ENCODE measurements at places on chromosomes 6 and 20.

DNA sequence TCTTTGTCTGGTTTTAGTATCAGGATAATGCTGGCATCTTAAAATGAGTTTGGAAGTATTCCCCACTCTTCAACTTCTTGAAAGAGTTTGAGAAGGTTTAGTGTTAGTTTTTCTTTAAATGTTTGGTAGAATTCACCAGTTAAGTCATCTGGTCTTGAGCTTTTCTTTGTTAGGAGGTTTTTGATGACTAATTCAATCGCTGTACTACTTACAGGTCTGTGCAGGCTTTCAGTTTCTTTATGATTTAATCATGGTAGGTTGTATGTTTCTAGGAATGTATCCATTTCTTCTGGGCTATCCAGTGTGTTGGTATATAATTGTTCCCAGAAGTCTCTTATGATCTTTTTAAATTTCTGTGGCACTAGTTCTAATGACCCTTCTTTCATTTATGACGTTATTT lies 215.5 kb downstream of the LRFN2 start:
- no peak for DNase-seq

GRCh38 chr20:10674684-10675449 lies 1.1 kb upstream of the JAG1 start:
- DNase-seq = peak; percentile 58

- DNase-seq = no peak
These were observed 6.5 kb upstream of the DST start for GRCh38 chr6:56649053-56649769.

- DNase-seq = peak; percentile 30
These were observed at the start of gene SAMD10 for GRCh38 chr20:63979557-63980316. Gene SAMD10, minus strand, starts transcription at chr20:63979642. Its CDS starts 175 bp downstream, at chr20:63979467.

DNA sequence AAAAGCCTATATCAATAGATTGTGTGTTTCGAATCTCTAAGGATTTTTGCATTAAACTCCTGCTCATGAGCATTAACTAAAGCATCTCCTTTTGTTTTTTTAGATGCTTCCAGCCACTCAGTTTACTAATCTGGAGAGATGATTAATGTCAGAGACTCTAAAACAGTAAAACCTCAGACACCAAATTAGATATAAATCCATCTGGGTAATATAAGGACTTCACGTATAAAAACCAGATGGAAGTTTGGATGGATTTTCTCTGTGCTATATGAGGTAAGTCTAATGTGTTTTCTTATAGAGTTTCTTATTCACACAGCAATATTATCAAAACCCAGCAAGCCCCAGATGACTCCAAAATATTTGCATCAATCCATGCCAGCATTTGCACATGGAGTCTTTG lies 137.2 kb downstream of the SYNE1 start:
- no peak for DNase-seq

DNA sequence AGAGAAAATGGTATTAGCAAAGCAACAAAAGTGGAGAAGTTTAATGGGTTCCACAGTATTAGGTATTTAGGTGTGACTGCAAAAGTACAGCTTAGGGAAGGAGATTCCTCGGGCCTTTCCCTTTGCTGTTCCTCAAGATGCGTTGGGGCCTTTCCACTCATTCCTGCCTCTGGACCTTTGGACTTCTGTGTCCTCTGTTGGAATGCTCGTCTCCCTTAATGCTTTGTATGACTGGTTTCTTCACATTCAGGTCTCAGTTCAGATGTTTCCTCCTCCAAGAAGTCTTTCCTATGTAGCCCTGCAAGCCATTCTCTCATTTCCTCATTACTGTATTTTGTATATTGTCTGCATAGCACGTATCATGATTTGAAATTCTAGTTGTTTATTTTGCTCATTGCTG lies 39.6 kb downstream of the CTNNBL1 start:
- DNase-seq = no peak

DNA sequence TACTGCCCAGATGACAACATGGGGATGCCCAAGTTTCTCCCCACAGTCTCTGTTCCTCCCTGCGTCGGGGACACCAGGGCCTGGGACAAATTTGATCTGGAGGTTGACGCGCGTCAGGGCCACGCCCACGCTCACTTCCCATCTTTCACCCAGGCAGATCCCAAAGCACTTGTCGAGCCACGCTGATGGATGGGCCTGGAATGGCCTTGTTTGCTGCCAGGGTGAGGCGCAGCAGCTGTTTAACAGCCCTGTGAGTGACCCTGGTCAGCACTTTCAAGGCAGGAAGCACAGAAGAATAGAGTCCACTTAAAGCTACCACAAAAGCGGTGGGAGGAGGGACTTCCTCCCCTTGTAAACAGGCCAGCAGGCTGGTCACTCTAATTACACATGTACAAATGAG lies 324.7 kb upstream of the JARID2 start:
- no peak for DNase-seq

GRCh38 chr20:34705008-34705396 lies 858 bp downstream of the TP53INP2 start:
- peak; percentile 99 for DNase-seq

DNA sequence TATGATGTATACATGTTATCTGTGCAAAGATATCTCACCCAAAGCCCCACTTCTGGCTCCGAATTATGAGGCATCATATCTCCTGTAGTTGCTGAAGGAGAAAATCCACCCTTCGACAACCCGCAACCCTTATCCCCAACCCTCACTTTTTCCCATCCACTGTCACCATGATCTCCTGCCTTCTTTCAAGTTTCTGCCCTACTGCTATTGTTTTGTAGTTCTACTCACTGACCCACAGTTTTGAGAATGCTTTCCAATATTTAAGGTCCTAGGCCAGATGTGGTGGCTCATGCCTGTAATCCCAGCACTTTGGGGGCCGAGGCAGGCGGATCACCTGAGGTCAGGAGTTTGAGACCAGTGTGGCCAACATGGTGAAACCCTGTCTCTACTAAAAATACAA lies 22.2 kb downstream of the ADGRF1 start:
- DNase-seq = no peak

GRCh38 chr20:22815603-22816315 lies 219.4 kb upstream of the SSTR4 start:
- no peak for DNase-seq

GRCh38 chr6:126210398-126211075 lies 129.4 kb upstream of the CENPW start:
- DNase-seq = no peak

- DNase-seq = no peak
These were observed 54.5 kb upstream of the MRPS10 start for GRCh38 chr6:42271834-42272805.

DNA sequence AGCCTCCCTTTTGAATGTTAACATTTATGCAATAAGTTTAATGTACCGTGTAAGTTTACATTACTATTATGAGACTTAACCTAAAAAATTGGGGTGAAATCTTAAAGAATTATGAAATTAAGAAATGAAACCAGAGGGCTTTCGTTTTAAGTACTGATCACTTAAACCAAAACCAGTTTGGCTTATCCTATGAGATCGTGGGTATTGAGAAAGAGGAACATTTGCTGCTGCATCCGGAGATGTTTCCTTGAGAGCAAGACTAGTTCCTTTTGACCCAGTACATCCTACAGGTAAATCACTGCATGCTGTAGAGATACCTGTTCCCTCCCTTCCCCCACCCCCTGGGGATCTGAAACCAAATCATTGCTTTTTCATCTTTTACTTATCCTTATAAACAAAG lies 201.3 kb downstream of the ESR1 start:
- DNase-seq = no peak

- no peak for DNase-seq
These were observed 32.3 kb upstream of the HLA-A start for GRCh38 chr6:29909985-29910384.

- DNase-seq = no peak
These were observed 159.3 kb upstream of the MARCKS start for GRCh38 chr6:113697632-113698410.

DNA sequence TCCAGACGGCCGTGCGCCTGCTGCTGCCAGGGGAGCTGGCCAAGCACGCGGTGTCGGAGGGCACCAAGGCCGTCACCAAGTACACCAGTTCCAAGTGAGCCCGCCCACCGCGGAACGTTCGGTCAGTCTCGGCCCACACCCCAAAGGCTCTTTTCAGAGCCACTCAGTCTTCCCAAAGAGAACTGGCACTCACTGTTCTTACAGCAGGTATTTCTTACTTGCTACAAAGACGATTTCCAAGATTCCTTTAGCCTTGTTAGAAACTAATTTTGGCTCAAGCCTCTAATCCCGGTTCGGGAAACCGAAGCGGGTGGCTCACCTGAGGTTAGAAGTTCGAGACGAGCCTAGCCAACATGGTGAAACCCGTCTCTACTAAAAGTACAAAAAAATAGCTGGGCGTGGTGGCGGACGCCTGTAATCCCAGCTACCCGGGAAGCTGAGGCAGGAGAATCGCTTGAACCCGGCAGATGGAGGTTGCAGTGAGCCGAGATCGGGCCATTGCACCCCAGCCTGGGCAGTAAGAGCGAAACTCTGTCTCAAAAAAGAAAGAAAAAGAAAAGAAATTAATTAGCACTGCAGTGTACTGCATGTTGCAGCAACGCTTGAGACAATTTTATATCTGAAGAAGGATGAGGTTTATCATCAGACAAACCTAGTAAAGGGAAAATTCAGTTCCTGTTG lies 73.1 kb downstream of the OR2B2 start:
- no peak for DNase-seq

- DNase-seq = no peak
These were observed 24.6 kb downstream of the RNF24 start for GRCh38 chr20:3990716-3991115.

GRCh38 chr6:51740658-51741057 lies 346.8 kb downstream of the PKHD1 start:
- DNase-seq = no peak

GRCh38 chr6:98834060-98835031 lies at the start of gene POU3F2:
Gene POU3F2, plus strand, starts transcription at chr6:98834574. Its CDS starts 300 bp downstream, at chr6:98834874.
- peak; percentile 97 for DNase-seq

DNA sequence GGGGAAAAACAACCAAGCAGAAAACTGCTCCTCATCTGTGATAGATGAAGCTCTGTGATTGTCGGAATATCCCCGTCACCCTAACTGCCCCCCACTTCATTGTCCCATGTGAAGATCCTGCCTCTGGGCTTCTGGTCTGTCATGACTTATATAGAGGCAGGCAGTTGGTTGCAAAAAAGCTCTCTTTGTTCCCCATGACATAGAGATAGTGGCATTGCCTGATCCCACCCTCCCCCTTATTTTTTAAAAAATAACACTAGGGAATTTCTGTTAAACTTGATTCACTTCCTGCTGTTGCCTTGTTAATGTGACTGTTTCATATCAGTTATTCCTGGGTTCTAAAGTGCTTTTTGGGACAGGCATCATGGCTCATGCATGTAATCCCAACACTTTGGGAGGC lies 203.1 kb downstream of the JARID2 start:
- no peak for DNase-seq

GRCh38 chr6:130167655-130168054 lies 55.1 kb downstream of the SAMD3 start:
- no peak for DNase-seq

DNA sequence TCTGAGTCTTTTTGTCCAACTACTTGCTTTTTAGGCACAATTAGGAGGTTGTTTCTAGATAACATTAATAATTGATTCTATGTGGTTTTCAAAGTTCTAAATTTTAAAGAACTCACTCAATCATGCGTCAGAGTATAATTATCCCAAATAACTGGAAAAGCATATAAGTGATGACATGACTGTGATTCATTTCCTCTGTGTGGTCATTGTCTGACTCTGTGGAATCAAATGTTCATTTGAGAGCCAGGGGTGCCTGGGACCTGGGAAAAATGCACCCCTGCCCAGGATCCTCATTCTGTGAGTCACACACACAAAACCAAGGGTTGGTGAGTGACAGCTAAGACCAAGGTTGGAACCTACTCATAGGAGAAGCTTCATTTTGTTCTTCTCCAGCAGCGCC lies 127.1 kb upstream of the MLIP start:
- no peak for DNase-seq

GRCh38 chr6:133428295-133428694 lies 187.1 kb downstream of the EYA4 start:
- DNase-seq = no peak

GRCh38 chr6:80531681-80532619 lies 425.5 kb downstream of the BCKDHB start:
- DNase-seq = no peak

- DNase-seq = no peak
These were observed 126.2 kb upstream of the EYA4 start for GRCh38 chr6:133114973-133115372.

DNA sequence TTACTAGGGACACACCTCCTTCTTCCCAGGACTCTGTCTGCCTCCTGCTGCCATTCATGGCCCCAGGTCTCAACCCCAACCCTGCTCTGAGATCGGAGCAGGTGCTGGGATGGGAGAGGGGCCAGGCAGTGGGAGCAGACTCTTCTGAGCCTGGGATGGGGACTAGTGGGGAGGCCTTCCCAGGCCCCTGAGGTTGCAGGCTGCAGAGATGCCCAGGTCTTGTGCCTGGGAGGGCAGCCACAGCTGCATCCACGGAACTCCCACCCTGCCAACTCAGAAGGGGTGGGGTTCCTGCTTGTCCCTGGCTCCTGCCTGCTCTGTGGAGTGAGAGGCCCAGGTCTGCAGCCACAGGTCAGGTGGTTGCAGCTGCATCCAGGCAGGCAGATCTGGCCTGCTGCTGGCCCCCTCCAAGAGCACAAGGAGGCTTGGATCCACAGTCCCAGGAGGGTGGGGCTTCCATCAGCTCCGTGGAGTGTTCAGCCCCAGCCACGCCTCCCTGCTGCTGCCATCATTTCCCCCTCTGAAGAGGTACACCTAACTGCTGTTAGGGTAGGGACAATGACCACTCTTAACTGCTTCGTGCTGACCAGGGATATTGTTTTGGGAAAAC lies 2.9 kb upstream of the SLC22A1 start:
- DNase-seq = no peak

- DNase-seq = peak; percentile 69
These were observed 155.4 kb downstream of the NRN1 start for GRCh38 chr6:5851261-5851757.

DNA sequence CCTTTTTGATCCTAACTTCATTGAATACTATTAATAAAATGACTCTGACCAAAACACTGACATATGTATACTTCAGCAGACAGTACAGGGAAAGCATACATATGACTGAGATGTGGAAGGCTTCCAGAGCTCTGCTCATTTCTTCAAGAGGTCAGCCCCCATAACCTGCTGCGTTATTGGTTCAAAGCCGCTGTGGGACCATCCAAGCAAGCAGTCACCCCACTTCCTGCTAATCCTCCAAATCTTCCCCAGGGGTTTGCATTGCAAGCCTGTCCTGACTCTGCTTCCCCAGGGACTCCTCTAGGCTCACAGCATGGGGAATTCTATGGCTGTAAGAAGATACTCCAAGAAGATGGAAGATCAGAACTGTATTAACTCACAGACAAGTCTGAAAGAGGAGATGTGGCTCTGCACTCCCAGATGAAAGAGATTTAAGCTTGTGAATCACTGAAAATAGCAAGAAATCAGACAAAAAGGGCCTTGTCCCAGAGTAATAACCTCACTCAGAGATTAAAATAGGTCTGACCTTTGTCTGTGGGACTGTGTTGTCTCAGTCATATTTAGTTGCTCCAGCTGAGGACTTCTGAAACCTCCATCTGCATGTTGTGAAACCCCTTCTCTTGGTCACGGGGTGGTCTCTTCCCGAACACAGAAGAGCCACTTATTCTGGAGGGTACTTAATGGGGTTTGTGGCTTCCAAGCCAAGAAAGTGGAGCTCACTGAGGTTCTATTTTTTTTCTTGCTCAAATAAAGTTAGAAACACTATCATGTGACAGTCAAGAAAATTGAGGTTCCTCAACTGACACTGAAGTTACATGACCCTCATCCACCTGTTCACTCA lies 101.5 kb upstream of the MARCKS start:
- no peak for DNase-seq

GRCh38 chr6:20366082-20366830 lies 35.4 kb upstream of the E2F3 start:
- no peak for DNase-seq

GRCh38 chr20:2283706-2284423 lies 11.9 kb upstream of the TGM3 start:
- DNase-seq = no peak

- peak; percentile 33 for DNase-seq
These were observed 9.1 kb downstream of the CHRNA4 start for GRCh38 chr20:63351811-63352591.

Measured in NCI-H524 (cell line).